Skin of body (tissue), 3 donors: ENCODE measurements at places on chromosomes 5 and 9. TPM values are rescaled to one million over a fixed set of nuclear protein-coding genes. Genes with fewer than 3 reads are reported as not detected.
A peak's percentile ranks its signal among the peaks of the same experiment; 100 is the strongest.

- no peak for DNase-seq
Observed at GRCh38 chr5:32526810-32527209, 58.5 kb upstream of the SUB1 start.

GRCh38 chr9:100472788-100473275, at the start of gene TMEFF1:
Gene TMEFF1 (plus strand): TSS chr9:100473149. CDS start chr9:100473545, 396 bp downstream.
- DNase-seq: peak; percentile 39

LCN10 gene
- not detected for total RNA-seq

ACTBL2 gene
- 5.8 TPM for total RNA-seq

GRCh38 chr5:172097356-172097755, 90.7 kb downstream of the STK10 start:
- DNase-seq: peak; percentile 33

DNA sequence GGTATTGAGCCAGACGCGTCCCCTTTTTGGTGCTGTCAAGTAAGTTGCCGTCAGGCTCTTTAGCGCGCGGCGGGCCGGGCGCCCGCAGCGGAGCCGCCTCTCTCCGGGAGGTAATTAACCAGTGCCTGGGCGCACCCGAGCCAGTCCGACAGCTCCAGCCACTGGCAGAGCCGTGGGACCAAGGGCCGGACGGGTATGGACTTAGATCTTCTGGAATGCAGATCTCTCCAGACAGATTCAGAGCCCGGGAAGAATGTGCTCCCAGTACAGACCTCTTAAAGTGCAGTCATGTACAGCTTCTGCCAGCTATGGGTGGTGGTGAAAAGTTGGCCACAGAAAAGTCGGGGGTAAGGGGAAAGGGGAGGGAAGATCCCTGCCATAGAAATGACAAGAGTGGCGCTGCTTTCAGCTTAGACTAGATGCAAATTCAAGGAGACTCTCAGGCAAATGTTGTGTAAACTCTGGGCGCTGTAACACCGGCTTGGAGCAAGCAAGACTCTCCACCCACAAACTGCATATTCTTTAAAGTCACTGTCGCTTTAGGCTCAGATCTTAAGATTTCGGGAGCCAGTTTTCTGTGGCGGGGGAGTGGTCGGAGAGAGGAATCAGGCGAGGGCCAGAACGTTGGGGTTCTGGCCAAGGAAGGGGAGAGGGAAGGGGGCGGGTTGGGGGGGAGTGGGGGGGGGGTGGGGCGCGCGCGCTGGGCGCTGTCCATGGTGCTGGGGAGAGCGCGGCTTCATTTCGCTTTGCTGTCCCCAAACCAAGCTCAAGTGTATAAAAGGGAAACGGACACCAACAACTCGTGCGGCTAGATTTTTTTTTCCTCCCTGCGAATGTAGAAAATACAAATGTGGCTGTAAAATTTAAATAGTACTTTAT, 29.2 kb downstream of the NR2F1 start:
- peak; percentile 43 for DNase-seq

GRCh38 chr5:141431286-141431685, 979 bp downstream of the PCDHGA12 start:
- DNase-seq: no peak

- no peak for DNase-seq
Observed at GRCh38 chr5:6379246-6379645, 899 bp upstream of the MED10 start.

LTC4S gene
- total RNA-seq: 1.5 TPM

ADGRD2 gene
- not detected for total RNA-seq

CTXN3 gene
- total RNA-seq: not detected

DNA sequence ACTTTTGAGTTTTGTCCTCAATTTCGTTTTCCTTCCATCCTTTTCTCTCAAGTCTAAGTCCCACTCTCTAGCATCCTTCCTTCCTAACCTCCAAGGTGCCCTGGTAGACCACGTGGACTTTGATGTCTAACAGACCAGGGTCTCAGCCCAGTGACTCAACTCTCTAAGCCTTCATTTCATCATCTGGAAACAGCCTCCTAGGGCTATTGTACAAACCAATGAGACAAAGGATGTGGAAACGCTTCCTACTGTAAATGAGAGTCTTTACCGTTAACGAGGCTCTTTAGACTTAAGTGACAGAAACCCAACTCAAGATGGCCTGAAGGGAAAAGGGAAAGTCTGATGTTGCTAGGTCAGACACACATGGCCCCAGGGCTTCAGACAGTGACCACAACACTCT, 49.2 kb upstream of the CPLX2 start:
- no peak for DNase-seq

KIF4B gene
- not detected for total RNA-seq

LURAP1L gene
- total RNA-seq: 21.3 TPM

GRCh38 chr5:42250-42649, 49.7 kb upstream of the PLEKHG4B start:
- no peak for DNase-seq

DNA sequence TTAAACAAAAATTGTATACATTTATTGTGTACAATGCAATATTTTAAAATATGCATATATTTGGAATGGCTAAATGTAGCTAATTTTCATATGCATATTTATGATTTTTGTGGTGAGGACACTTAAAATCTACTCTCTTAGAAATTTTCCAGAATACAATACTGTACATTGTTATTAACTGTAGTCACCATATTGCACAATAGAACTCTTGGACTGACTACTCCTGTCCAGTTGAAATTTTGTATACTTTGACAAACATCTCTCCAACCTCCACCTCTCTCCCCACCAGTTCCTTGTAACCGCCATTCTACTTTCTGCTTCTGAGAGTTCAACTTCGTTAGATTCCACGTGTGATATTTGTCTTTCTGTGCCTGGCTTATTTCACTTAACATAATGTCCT, 49.2 kb upstream of the TAF11L2 start:
- DNase-seq: no peak
